ENCODE measurements at places on chromosomes 12 and 14.

DNA sequence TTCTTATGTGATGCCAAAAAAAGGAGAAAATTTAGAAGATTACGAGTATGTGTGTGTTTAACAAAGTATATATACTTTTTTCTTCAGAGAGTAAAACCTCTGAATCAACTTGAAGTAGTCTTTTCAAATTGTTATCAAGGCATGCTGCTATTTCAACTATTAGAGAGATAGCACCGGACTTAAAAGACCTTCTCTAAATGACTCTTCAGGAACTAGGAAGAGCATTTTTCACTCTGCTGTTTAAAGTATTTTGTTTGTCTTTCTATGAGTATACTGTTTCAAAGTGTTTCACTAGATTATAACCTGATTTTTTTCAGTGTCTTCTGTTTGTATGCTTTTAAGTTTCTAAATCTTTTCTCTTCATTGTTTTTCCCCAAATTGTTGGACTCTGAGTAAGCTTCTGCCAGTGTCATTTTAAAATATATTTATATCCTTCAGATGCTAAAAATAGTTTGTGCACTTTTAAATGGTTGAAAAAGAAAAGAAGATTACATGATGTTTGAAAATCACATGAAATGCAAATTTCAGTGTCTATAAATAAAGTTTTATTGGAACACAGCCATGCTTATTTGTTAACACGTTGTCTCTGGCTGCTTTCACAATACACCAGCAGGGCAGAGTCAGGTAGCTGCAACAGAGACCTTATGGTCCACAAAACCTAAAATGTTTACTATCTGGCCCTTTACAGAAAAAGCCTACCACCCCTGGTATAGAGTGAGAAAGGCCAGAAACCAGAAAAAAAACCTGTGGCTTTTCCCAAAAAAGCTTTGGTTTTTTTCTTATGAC is 21.3 kb downstream of the CRADD start:
- no peak for DNase-seq

- peak; percentile 42 for DNase-seq
Observed at GRCh38 chr14:75132382-75133086, 5.7 kb upstream of the NEK9 start.

DNA sequence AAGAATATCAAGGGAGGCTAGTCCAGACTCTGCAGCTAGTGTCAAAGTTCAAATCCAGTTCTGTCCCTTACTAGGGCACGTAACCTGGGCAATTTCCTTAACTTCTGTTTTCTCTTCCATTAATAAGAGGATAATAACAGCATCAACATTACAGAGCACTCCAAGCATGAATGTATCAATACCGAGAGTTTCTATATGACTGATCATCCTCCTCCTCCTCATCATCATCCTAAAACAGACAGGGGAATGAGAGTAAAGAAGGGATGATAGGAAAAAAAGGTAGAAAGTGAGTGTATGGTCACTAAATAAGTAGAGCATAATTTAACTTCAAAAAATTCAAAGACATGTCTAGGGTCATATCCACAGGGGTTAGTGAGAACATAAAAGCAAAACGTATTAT is 171.4 kb downstream of the NDUFA12 start:
- DNase-seq, result no peak

GRCh38 chr12:89468648-89469326 is 55.8 kb downstream of the GALNT4 start:
- no peak for DNase-seq

- DNase-seq, result no peak
Observed at GRCh38 chr12:56699020-56699661, 11.1 kb upstream of the PTGES3 start.

GRCh38 chr12:76183459-76184186 is 99.1 kb upstream of the NAP1L1 start:
- peak; percentile 84 for DNase-seq

DNA sequence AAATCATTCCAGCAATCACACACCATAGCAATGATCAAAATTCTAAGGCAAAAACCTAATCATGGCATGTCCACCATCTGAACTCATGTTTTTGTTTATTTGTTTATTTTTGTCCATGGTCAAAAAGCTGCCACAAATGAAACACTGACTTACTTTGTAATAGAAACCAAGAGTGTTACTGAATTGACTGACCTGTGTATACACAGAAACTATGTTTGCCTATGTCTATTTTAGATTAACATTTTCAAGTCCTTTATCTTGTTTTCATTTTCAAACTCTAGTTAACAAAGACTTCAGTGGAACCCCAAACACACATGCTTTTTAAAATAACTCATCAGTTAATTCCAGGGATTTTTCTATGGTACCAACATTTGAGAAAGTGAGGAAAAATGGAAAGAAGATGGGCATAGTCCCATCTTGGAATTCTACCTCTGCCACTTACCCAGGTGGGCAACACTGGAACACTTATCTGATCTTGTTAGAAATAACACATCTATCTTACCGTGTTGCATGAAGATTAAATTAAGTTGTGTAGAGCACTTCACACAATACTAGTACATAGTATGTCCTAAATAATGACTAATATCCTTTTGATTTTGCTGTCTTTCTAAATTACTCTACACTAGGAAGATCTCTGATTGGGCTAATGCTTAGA is 6.4 kb downstream of the LUM start:
- DNase-seq, result no peak

DNA sequence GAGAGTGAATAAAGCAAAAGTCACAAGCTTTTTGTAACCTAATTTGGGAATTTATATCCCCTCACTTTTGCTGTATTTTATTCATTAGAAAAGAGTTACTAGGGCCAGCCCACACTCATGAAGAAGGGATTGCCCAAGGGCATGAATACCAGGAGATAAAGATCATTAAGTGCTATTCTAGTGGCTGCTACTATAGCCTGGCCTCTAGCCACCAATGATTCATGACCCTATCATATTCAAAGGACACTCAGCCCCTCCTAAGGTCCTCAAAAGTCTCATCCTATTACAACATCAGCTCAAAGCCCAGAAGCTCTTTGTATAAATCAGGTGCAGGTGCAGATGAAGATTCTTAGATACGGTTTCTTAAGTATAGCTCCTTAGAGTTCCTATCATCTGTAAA is 518.1 kb downstream of the TRHDE start:
- no peak for DNase-seq

GRCh38 chr14:65043893-65044595 is 57.3 kb downstream of the FNTB start:
- DNase-seq, result no peak

DNA sequence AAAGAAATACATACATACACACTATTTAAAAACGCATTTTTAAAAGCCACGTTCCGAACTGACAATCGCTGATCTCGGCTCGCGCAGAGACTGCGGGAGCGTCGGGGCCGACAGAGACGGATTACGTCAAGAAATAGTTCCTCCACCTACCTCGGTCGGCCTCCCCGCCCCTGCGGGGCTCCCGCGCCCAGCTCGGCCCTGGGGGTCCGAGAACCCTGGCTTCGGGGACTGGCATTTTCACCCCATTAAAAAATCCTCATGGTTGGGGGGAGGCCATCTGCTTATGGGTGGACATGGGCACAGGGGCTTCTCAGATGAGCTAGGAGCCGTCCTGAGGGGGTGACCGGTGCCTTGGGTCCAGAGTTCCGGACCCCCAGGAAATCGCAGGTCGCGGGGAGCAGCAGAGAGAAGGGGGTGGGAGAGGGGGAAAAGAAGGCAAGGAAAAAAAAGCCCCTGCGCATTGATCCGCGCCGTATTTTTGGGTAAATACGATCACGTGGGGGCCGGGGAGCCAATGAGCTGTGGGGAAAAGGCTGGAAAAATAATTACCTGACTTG is 324 bp upstream of the HOXC9 start:
- DNase-seq, result no peak

Measured in brain pericyte (primary cell).